Sigmoid colon (tissue), 7 donors: ENCODE measurements at places on chromosomes 11 and 22. TPM values are rescaled to one million over a fixed set of nuclear protein-coding genes. Genes with fewer than 3 reads are reported as not detected.

Gene FAM111B
- polyA plus RNA-seq = 1.8 TPM

Gene PNPLA5
- polyA plus RNA-seq = not detected

Gene TMEM121B
- polyA plus RNA-seq = not detected

Gene MOGAT2
- 28.2 TPM for polyA plus RNA-seq

- DNase-seq = no peak
Observed at GRCh38 chr22:46823248-46823647, 60.8 kb downstream of the TBC1D22A start.

- DNase-seq = no peak
Observed at GRCh38 chr11:200224-201003, 6.8 kb downstream of the BET1L start.

- no peak for DNase-seq
Observed at GRCh38 chr11:130171534-130171933, 12.0 kb downstream of the ST14 start.

GRCh38 chr22:44186737-44187136 is 6.0 kb downstream of the PARVG start:
- DNase-seq = peak; percentile 33
